AML-193 (cell line): ENCODE measurements at places on chromosomes 2 and 18.
A peak's percentile ranks its signal among the peaks of the same experiment; 100 is the strongest.

DNA sequence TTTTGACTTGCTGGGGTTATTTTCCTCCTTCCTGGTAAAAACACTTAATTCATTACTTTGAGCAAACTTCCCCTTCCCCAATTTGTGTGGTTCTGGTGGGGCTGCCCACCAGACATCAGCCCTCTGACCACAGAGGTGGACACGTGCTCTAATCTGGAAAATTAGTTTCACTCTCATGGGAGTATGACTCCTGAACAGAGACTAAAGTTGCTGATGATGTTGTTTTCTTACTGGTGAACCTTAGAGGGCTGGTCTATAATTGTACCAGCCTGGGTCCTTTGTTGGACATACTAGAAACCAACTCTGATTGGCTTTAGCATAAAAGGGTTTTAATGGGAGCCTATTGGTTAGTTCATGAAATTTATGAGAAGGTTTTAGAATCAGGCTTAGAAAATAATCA, 54.1 kb upstream of the ACYP2 start:
- DNase-seq = no peak

- DNase-seq = no peak
These were observed 131.5 kb upstream of the CTDP1 start for GRCh38 chr18:79548077-79548450.

DNA sequence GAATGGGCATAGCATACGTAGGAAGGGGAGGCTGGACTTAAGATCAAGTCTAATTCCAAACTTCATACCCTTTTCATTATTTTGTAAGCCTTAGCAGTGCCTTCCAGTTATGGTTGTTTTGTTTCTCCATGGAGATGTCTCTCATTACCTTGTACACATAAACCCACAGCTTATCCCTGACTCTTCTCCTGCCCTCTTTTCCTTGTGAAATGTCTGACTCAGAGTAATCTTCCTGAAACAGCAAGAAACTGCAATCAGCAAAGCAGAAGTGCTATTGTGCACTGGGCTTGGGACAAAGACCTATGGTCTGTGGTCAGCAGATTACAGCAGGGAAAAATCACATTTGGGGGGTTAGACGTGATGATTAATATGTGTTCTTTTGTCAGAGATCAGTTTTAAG, 176.7 kb downstream of the IKZF2 start:
- peak; percentile 69 for DNase-seq

DNA sequence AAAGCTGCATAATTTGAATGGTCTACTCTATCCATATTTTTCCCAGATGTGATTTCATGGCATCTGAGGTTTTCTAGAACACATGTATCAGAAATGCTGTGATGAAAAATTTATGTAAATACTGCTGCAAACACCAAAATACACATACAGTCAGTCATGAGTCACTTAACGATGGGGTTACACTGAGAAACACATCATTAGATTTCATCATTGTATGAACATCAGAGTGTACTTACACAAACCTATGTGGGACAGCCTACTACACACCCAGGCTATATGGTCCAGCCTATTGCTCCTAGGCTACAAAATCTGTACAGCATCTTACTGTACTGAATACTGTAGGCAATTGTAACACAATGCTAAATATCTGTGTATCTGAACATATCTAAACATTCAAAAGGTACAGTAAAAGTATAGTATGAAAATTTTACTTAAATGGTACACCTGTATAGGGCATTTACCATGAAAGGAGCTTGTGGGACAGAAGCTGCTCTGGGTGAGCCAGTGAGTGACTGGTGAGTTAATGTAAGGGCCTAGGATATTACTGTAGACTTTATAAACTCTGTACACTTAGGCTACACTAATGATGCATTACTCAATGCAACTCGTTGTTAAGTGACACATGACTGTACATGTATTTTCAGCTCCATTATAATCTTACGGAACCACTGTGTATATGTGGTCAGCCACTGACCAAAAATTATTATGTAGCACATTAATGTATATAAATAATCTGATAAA, 33.5 kb downstream of the PNO1 start:
- no peak for DNase-seq

DNA sequence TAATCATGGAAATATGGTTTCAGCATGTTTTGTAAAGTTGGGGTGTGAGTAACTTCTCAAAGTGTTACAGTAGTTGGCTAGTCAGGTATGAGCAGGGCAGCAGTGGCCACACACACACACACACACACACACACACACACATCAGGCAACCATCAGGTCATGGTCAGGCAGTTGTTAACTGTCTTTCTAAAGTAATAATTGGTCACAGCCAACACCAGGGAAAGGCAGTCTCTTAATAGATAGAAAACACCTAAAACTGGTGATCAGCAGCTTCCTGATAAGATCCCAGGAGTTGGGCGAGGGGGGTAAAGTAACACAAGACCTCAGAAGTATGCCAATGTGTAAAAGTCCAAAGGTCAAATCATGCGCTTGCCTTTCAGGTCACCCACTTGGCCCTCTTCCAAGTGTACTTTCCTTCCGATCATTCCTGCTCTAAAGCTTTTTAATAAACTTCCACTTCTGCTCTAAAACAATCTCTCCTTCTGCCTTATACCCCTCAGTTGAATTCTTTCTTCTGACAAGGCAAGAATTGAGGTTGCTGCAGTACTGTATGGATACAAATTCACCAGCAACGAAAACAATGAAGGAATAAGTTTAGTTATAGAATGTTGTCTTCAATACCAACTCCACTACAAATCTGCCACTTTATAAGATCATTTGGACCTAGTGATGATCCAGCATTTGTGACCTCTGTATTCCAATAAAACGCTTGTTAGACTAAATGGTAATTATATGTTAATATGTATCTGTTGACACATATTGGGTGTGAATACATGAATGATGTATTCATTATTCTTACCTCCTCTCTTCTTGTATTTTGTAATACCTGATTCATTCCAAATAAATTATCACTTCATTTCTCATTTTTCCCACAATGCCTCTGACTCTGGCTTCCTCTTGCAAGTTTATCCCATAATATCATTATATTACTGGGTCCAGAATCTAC, 254.3 kb downstream of the METTL4 start:
- DNase-seq = no peak

DNA sequence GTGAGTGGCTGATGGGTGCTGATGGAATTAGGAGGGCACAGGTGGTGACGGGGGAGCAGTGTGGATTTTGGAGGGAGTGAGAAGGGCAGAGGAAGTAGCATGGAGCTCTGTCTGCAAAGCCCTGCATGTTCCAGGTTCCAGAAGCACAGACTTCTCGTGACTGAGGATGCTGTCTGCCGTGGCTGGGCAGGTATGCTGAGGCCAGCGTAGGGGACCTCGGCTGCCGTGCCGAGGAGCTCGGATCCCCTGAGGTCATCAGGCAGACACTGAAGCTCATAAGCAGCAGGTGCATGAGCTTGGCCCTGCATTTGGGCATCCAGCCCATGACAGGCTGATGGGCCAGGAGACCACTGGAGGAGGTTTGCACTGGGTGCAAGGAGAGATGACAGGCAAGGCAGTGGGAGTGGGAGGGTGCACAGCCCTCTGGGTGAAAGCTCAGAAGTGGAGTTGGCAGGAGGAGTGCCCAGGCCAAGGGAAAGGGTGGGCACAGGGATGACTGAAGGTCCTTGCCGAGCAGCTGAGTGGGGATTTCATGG, 215.3 kb downstream of the SH3RF3 start:
- no peak for DNase-seq

DNA sequence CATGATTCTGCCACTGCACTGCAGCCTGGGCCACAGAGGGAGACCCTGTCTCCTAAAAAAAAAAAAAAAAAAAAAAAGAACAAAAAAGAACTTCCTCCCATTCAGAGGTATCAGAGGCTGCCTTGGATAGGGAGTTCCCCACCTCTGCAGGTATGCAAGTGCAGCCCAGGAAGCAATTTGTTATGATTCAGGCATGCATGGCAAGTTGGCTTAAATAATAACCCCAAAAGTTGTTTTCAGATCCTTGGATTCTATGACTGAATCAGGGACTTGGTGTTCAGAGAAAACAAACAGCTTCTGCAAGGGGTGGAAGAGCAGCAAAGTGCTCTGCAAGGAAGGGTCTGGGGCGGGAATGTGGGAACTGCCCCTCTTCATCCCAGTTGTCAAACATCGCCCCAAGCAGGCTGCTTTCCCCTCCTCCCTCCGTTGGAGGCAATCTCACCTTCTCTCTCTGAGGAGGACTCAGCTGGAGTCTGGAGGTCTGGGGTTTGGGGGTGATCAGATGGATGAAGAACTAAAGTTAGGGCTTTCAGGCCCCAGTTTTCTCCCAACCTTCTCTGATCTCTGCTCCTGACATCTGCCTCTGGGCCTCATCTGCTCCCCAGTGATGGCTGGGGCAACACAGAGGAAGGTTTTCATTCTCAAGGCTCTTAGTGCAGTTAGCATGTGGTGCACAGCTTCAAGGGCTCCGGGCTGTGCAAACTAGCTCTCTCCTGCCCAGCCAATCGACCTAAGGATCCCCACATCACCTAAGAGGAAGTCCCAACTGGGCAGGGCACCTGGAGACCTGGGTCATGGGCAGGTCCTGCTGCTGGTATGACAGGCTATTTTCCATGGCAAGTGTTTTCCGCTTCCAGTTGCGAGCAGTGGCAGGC, 3.5 kb upstream of the GDF7 start:
- DNase-seq = no peak

- DNase-seq = no peak
These were observed 8.2 kb upstream of the RBM44 start for GRCh38 chr2:237790353-237790752.

- DNase-seq = no peak
These were observed 60.7 kb upstream of the KIF5C start for GRCh38 chr2:148814143-148814859.

DNA sequence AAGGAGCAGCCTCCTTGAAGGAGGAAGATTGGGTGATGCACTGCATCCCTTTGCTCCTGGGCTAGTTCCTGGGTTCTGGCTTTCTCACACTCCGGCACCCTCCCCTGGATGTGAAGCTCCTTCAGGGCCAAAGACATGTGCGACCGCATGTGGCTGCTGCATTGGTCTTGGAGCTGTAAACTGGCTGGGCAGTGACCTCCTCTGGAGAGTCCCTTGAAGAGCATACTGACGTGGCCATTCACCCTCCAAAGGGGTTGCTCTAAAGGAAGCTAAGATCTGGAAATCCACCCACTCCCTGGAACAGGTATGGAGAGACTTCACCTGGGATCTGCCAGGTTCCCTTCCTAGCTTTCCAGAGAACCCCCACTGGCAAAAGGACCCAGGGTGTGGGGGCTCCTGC, 62.1 kb downstream of the TMEM17 start:
- DNase-seq = no peak

DNA sequence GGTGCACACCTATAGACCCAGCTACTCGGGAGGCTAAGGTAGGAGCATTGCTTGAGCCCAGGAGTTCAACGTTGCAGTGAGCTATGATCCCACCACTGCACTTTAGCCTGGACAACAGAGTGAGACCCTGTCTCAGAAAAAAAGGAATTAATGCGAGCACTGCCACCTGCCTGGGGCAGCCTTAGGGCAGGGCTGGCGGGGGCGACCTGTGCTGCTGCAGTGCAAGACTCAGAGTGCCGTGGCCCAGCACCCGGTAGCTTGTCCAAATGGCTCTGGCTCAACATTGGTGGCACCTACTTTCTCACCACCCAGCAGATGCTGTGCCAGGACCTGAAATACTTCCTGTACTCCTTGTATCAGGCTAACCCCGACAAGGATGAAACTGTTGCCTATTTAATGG, 30.2 kb downstream of the STK25 start:
- DNase-seq = no peak

GRCh38 chr18:48927286-48928080, 23.3 kb downstream of the SMAD7 start:
- no peak for DNase-seq

- DNase-seq = no peak
These were observed 93.3 kb downstream of the THSD7B start for GRCh38 chr2:136858656-136859055.

DNA sequence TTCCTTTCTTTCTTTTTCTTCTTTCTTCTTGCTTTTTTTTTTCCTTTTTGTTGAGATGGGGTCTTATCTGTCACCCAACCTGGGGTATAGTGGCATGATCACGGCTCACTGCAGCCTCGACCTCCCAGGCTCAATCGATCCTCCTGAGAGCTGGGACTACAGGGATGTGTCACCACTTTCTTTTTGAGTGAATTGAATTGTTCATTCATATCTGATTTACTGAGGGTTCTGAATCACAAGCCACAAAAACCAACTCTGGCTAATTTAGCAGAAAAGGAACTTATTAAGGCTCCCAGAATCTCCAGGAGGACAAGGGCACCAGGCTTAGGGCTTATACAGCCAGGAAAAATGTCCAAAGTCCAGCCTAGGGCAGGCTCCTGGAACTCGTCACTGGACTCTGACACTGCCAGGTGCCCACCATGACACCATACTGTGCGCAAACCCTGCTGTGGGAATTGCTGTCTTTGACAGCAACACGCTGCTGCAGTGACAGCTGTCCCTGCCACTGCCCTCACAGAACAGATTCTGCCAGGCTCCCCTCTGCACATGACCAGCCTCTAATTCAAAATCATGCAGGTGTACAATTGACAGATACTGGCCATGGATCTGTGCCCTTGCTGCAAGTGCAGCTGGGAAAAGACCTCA, 42.9 kb upstream of the EML6 start:
- DNase-seq = no peak

- no peak for DNase-seq
These were observed 6.9 kb upstream of the BCL2L11 start for GRCh38 chr2:111113838-111114237.

DNA sequence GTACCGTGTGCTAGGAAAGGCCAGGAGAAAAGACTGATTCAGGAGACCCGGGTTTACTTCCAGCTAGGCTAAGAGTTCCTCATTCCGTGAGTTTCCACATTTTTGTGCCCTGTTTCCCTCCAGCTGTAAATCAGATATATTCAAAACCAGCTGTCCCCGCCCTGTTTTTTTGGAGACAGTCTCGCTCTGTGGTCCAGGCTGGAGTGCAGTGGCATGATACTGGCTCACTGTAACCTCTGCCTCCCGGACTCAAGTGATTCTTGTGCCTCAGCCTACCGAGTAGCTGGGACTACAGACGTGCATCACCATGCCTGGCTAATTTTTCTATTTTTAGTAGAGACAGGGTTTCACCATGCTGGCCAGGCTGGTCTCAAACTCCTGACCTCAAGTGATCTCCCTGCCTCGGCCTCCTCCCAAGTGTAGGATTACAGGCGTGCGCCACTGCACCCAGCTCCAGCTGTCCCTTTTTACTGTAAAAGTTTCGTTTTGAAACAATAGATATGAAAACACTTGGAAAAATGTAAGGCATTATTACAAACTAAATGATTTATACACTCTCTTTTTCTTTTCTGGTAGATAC, 112.8 kb upstream of the SEC11C start:
- no peak for DNase-seq

DNA sequence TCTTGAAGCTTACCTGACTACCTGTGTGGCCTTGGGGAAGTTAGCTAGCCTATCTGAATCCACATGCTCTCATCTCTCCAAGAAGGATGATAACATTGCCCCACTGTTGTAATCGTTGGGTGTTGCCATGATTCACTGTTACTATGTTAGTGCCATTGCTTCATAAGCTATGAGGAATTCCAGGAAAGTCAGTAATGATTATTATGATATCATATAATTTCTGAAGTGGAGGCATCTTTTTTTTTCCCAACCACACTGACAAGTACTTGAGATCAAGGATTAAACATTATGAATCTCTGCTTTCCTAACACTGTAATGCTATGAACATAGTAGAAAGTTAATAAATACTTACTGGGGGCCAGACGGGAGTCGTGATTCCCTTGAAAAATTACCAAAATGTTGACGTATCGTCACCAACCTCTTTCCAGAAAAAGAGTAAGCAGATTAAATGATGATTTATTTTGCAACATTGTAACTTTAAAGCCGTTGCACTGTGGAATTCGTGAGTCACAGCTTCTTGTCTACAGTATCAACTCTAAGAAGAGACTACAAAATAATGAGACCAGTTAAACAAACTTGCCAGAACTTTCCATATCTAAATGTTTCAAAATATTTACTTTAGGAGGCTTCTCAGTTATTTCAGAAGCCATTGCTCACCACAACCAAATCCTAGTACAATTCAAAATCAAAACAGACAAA, 459.9 kb downstream of the PIK3C3 start:
- no peak for DNase-seq
